ENCODE measurements at places on chromosomes 1 and 21. TPM values are rescaled to one million over a fixed set of nuclear protein-coding genes. Genes with fewer than 3 reads are reported as not detected.

Gene ESRRG
- total RNA-seq, result not detected

Gene TMPRSS15
- total RNA-seq, result 0.17 TPM

Gene HPCA
- 0.07 TPM for total RNA-seq

Gene GJA9
- total RNA-seq, result not detected

Gene CFHR4
- total RNA-seq, result not detected

Gene TBX15
- 2.9 TPM for total RNA-seq

Gene ATAD3C
- not detected for total RNA-seq

Gene CENPF
- total RNA-seq, result 83.9 TPM

Gene PEF1
- total RNA-seq, result 144 TPM

Gene LCE1E
- total RNA-seq, result not detected

Gene TRIM46
- 1.1 TPM for total RNA-seq

Gene PSRC1
- total RNA-seq, result 83.5 TPM

Gene CYP4Z1
- total RNA-seq, result not detected

Gene PHTF1
- 77.3 TPM for total RNA-seq

Gene FABP3
- total RNA-seq, result 2.7 TPM

Gene HES3
- total RNA-seq, result not detected

Gene TEX35
- not detected for total RNA-seq

Gene RHBDL2
- 5.7 TPM for total RNA-seq

Measured in M059J (cell line).